ENCODE measurements at places on chromosomes 7 and 10. TPM values are rescaled to one million over a fixed set of nuclear protein-coding genes. Genes with fewer than 3 reads are reported as not detected.
A peak's percentile ranks its signal among the peaks of the same experiment; 100 is the strongest.

DNA sequence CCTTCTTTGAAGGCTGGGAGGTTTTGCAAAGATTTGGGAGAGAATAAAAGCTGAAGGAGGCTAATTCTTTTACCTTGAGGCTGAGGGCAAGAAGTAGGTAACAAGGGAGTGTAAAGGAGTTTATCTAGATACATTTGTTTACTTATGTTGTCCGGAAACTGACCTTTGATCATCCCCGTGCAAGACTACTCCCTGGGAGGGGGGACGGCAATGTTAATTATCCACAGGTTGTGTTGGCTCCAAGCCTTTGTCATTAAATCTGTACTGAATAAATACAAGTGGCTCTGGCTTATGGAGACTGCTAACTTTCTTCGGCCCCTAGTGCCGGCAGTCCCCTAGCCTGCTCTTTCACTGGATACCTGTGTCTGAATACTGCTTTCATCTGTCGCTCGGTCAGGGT, 1250.6 kb upstream of the LRRTM3 start:
- DNase-seq = no peak

GRCh38 chr10:47112612-47113011, 187.4 kb upstream of the GDF10 start:
- DNase-seq = no peak

GRCh38 chr7:521221-522070, 1.8 kb upstream of the PDGFA start:
- no peak for DNase-seq

GRCh38 chr7:101924171-101924570, 106.7 kb downstream of the CUX1 start:
- no peak for DNase-seq

- DNase-seq = peak; percentile 59
These were observed 145.3 kb upstream of the PRSS1 start for GRCh38 chr7:142603870-142604448.

- peak; percentile 42 for DNase-seq
These were observed 148.2 kb downstream of the CELF2 start for GRCh38 chr10:11165591-11166543.

DNA sequence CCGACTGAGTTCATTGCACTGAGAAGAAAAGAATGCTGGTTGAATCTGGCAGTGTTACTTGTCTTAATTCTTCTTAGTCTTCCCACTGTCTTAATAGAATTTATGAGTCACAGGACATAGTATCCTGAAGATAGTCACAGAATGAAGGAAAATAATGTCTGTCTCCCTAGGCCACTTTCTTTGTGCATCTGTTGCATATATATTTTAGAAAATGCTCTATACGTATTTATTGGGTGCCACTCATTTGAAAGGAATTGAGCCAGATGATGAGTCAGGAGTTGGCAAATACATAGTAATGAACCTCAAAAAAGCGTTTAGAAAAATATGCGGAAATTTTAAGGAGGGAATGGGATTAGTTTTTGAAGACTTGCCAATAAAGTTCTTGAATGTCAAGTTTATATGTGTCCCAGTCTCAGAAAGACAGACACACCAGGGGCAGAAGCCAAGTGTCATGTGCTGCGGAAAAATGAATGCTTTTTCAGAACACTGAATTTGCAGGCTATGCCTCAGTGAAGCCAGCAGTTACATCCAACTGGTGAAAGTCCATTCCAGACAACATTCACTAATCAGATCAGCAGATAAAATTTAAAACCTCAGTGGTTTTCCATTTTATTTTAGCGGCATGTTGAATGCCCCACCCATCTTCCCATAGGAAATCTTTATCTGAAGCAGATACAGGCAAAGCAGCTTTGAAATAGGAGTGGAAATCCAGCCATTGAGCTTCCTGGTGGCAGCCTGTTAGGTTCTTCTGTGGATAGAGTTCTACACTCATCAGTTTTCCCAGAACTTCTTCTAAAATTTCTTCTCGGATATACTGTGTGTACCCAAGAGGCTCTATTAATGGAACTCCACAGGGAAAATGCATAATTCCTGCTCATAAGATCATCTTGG, 308.4 kb downstream of the BICC1 start:
- DNase-seq = no peak

DNA sequence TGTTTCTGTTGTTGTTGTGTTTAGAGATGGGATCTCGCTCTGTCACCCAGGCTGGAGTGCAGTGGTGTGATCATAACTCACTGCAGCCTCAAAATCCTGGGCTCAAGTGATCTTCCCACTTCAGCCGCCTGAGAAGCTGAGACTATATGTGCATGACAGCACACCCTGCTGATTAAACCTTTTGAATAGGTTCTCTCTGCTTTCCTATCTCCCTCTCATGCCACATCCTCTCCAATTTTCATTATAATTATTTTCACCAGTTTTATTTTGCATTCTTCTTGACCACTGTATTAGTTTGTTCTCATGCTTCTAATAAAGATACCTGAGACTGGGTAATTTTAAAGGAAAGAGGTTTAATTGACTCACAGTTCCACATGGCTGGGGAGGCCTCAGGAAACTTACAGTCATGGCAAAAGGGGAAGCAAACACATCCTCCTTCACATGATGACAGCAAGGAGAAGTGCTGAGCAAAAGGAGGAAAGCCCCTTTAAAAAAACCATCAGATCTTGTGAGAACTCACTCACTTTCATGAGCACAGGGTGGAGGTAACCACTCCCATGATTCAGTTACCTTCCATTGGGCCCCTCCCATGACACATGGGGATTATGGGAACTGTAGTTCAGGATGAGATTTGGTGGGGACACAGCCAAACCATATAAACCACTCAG, 12.9 kb downstream of the AGK start:
- DNase-seq = peak; percentile 21

GRCh38 chr7:76505168-76506080, 4.9 kb upstream of the UPK3B start:
- no peak for DNase-seq

DNA sequence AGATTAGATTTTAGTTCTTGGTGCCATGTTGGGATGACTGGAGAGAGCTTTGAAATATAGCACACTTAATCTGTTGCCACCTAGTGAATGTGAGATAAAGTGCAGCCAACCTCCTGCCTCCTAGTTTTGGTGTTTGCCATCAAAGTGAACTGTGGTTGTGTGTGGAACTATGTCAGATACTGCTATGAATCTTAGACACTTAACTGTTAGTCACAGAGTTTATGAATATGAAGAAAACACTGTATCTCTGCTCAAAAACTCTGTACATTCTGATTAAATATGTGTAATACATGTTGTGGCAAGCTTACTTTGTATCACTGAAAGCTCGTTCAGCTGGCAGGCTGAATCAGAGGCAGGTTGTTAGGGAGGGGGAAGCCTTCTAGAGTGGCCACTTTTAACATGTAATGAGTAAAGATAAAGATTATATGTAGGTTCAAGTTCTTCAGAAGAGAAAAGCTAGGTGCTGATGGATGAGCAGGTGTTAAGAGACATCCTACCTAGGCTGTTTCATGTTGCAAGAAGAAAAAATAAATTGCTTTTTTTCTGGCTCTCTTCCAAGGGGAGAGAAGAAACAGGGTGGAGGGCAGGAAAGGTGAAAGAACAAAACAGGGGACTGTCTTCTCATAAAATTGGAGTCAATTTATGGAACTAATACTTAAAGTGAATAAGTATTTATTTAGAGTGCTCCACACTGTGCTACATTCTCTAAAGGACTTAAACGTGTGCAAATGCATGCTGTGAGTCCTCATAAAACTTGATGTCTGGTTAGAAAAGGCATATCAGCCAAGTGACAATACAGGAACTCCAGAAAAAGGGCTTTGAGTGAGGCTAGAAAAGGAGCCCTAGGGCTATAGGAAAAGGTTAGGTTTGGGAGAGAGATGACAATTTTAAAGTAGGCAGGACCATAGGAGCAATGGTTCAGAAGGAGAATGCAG, 14.1 kb upstream of the LAMB1 start:
- DNase-seq = no peak

DNA sequence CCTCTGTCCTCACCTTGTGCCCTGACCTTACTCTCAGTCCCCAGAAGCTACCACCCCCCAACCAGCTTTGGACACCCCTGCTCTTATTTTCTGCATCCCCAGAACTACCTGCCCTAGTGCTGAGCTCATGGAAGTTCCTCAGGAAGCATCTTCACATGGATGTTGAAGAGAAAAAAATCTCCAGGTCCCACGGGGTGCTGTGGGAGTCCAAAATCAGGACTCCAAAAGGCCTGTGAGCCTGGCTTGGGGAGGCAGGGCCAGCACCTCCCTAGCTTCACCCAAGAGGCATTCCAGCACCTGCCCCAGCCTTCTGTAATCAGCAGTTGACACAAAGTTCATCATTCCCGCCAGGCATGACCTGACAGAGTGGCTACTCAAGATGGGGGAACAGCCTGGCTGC, 20.7 kb upstream of the GDF10 start:
- DNase-seq = no peak

DNA sequence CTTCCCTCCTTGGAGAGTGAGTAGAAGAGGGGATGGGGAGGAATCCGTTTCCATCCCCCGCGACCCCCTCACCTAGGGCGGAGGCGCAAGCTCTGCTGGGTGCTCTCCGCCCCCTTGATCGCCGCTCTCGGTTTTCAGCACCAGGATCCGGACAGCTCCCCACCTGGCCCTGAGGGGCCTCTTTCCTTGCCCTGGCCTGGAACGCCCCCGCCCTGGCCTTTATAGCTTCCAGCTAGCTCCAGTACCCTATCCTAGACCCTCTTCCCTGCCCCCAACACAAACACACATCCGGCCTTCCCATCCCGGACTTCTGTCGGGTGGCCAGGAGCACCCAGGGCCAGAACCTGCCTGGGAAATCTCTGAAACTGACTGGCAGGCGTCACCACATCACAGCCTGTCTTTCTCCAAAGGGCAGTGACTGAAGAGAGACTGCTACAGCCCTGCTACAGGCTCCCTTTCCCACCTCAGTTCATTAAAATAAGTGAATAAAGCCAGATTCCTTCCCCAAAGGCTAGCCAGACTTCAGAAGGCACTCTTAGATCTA, 72.3 kb upstream of the LEP start:
- no peak for DNase-seq

- no peak for DNase-seq
These were observed 92.2 kb downstream of the NPSR1 start for GRCh38 chr7:34750209-34750608.

DNA sequence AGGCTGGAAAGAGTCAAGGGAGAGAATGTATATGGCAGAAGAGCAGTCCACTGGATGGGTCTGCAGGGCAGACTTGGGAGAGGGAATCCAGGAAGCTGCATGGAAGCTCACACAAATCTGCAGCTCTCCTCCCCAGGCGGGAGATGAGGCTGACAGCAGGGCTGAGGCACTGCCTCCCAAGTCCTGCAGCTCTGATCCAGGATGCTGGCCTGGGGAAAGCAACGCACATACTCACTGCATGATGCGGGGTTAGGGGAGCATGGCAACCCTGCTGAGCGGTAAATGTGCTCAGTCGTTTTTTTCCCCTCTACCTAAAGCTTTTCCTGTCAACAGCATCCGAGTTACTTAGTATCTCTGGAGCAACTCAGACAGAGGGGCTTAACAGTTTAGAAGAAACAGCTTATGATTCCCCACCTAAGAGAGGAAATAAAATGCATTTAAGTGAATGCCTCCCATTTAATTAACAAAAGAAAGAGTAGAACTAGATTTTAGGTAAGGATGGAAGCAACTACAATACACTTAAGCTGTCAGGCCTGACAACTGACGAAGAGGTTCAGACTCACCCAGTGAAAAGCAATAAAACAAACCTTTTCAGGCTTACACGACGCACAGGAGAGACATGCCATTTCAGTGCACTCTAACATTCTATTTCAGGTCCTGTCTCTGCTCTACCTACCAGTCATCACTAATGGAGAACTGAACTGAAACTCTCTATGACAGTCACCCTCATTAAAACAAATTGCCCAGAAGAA, 37.0 kb downstream of the CHCHD3 start:
- DNase-seq = no peak

- no peak for DNase-seq
These were observed 99.7 kb downstream of the PLCE1 start for GRCh38 chr10:94093286-94093905.

DNA sequence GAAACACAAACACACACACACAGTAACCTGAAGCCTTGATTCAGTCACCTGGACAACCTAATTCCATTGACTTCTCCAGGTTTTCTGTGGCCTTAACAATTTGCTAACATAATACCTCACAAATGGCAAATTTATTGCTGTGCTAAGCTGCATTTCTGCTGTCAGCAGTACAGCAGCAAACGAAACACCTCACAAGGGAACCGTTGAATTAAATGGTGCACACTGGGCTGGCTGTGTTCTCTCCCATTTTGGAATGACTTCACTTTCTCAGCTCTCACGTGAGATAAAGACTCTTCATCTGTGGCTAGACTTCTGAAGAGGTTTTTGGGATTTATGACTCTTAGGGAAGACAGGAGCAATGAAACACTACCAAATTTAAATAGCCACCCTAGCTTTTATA, 152.5 kb downstream of the GPR158 start:
- no peak for DNase-seq

GRCh38 chr7:104960741-104961448, 53.1 kb upstream of the KMT2E start:
- no peak for DNase-seq

GRCh38 chr10:89793649-89794254, 92.4 kb downstream of the KIF20B start:
- DNase-seq = no peak

DNA sequence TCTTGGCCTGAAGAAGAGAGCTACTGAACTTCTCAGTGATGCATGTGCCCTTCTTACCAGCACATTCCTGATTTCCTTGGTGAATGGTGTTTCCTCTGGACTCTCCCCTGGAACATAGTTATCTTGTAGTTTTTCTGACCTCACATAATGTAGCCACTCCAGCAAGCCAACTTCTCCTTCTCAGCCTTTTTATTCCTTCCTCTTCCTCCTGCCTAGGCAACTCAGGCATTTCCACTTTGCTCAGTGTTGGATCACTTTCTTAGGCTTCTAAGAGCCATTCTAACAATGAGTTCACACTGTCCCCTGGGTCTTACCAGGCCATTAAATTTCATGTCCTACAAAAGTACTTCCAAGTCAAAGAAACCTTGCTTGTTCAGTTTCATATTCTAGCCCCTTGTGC, 3.6 kb upstream of the PTTG1IP2 start:
- DNase-seq = no peak

DNA sequence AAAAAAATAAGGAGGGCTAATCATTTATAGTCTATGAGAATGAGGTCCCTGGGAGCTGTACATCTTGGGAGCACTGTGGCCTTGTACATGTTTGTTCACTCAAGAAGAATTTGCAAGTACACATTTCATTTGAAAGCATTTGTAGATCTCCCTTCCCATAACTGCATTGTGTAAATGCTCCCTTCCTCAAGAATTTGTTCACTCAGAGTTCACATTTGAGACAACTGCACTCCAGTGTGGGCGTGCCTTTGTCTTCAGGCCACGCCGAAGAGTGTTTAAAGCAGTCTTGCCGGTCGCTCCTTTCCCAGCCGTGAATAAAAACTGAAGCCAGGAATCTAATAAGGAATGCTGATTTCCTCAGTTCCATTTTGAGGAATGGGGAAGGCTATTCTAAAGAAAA, 291.1 kb upstream of the LYZL1 start:
- no peak for DNase-seq

SLC39A12 gene
- not detected for total RNA-seq

GRM3 gene
- not detected for total RNA-seq

DLX6 gene
- total RNA-seq = not detected

CNTNAP2 gene
- 0.22 TPM for total RNA-seq

Measured in CD8-positive, alpha-beta T cell (primary cell).